ENCODE measurements at places on chromosomes 1 and 21.
A peak's percentile ranks its signal among the peaks of the same experiment; 100 is the strongest.

GRCh38 chr21:40043423-40043822 is 176.2 kb downstream of the PCP4 start:
- DNase-seq = no peak

- DNase-seq = no peak
Measured at GRCh38 chr1:1037366-1038327, 17.7 kb downstream of the AGRN start.

DNA sequence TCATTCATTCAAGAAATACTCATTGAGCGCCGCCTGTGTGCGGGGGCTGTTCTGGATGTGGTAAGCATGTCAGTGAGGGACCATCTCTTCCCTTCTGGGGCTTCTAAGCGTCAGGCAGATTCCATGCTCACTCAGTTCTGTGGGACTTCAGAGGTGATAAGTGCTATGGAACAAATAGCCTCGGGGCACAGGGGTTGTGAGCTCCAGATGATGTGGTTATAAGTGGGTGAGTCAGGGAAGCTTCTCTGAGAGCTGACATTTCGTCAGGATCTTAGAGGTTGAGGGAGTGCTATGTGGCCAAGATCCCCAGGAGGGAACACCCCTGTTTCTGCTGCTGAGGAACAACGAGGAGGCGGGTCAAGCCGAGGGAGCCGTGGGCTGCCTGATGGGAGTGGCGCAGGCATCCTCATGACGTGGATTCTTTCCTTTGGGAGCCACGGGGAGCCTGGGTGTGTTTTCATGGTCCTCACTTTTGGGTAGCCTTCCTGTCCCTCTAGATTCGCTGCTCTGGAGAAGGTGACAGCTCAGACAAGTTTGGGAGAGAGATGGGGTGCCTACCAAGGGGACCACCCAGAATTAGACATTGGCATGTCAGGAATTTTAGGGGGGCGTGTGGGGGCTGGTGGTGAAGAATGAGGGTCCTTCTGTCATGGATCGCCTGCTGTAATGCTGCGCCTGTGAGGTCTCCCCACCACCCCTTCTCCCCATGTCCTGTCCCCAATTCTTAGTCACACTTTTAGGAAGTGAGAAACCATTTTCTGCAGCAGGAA is 38.5 kb downstream of the HUNK start:
- DNase-seq = no peak

DNA sequence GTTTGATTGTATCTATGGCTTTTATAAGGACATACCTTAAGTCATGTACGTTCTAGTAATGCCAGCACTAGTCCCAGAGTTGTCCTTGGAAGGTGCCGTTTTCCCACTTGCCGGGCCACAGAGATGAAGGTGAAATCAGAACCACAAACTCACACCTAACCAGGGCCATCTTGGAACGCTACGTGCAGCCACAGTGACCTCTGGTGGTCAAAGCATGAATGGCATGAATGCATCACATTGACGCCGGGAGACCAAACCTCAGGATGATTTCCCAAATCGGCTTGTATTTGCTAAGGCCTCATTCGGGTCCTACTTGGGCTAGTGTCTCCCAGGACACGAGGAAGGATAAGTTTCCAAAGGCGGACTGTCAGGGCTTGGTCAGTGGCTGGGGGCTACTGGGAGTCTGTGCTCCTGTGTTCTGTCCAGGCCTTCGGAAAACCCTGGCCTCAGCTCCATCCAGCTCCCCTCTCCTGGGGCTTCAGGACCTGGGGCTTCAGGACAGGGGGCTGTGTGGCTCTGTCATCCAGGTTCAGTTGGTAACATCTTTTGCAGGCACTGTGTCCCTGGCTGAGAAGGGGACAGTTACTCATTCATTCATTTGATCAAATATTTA is 260.5 kb downstream of the PRDM2 start:
- DNase-seq = peak; percentile 55

DNA sequence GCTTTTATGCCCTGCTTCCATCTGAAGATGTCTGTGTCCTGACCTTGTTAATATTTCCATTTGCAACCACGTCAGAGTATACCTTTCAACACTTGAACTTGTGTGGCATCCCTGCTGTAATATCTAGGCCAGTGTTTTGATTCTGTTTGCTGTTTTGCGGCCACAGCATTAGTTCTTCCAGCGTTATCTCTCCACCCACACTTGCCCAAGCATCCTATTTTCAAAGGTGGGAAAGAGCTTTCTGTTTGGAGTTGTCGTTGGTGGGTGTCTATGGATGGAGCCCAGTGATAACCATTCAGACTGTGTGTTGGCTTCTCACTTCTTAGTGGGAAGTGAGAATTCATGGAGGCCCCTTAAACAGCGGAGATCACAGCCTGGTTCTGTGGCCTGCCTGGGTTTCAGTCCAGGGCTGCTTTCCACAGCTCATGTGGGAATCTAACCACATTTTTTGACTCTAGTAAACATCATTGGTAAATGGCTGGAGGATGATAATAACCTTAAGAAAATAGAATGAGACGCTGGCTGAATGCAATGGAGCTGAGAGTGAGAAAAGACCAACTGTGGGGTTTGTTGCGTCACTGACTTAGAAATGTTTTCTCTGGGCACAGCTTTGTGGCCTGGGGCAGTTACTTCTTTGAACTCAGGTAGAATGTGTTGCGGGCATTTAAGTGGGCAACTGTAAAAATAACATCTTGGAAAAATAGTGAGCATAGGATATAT is 7.6 kb downstream of the TENT5C start:
- DNase-seq = no peak

DNA sequence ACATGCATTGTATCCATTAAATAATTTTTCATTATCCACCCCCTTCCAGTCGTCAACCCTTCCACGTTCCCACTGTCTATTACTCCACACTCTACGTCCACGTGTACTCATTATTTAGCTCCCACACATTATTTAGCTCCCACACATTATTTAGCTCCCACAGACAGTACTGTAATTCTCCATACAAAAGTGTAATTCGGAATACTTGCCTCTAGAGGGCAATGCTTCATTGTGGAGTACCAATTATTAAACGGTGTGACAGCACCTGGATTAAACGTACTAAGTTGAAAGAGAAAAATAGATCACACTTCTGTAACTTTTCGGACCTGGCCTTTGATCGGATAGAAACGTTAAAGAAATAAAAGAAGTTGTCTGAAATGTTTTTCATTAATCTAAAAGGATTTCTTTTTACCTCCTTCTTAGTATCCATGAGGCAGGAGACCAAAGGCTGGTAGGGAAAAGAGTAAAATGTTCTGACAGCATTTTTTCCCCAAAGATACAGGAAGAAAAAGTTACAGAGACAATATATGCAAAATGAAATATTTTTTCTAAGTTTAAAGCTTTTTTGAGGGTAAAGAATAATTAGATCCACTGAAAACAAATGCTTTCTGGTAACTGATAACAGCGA is 99.2 kb downstream of the LHX8 start:
- no peak for DNase-seq

DNA sequence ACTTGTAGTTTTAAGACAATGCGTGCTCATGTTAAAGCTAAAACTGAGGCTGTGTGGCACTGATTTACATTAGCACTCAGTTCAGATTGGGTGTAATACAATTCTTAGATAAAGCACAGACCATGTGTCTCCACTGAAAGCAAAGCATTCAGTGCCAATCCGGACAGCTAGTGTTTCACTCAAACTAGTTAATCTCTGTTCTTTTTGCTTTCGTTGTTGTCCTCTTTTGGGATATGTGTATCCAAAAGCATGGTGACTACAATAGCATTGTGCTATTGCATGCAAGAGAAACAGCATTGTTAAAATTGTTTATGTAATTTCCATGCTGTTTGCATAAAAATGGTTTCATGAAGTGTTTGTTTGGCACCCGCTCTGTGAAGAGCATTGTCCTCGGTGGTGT is 54.6 kb downstream of the F3 start:
- DNase-seq = no peak

GRCh38 chr1:2973601-2974593 is 47.4 kb upstream of the ACTRT2 start:
- no peak for DNase-seq

GRCh38 chr21:26965040-26965906 is 1.6 kb downstream of the ADAMTS5 start:
- DNase-seq = no peak

DNA sequence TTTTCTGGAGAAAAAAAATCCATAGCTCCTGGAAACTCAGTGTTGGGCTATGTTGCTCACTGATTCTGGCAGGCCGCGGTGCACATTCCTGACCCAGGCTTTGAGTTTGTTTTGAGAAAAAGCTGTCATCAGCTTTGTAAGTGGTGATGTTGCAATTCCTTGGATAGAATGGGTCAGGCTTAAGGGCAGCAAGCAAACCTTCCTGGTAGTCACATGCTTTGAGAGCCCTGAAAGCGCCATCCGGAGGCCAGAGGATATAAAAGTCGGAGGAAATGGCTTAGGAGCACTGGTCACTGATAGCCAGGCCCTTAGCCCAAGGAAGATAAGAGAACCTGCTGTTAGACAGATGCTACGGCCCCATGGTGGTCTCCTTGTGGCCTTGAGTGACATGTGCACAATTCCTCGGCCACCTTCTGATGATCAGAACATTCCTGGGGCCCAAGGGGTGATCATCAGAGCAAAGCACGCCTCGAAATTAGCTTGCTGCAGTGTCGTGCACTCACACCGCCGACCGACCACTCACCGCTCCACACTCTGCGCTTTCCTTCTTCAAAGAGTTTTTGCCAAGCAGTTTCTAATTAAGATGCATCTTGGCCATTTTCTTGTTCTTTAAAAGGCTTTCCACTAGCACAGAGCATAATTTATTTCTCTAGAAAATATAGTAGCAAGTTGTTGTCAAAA is 78.6 kb downstream of the MAN1C1 start:
- DNase-seq = no peak

- no peak for DNase-seq
Measured at GRCh38 chr21:36120304-36120888, 14.5 kb upstream of the CBR3 start.

DNA sequence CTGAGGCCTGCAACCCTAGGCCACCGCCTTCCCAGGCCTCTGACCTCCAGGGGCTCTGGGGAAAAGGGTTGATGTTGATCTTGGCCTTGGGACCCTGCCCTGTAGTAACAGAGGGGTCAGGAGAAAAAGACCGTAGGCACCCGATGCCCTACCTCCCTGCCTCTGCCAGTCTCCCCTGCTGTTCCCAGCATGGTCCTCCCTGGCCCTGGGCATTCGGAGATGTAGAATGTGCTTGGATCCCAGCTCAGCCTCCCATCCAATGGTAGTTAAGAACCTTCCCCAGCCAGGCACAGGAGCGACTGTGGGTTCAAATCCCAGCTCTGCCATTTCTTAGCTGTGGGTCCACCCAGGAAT is 72.0 kb upstream of the TARDBP start:
- DNase-seq = no peak

DNA sequence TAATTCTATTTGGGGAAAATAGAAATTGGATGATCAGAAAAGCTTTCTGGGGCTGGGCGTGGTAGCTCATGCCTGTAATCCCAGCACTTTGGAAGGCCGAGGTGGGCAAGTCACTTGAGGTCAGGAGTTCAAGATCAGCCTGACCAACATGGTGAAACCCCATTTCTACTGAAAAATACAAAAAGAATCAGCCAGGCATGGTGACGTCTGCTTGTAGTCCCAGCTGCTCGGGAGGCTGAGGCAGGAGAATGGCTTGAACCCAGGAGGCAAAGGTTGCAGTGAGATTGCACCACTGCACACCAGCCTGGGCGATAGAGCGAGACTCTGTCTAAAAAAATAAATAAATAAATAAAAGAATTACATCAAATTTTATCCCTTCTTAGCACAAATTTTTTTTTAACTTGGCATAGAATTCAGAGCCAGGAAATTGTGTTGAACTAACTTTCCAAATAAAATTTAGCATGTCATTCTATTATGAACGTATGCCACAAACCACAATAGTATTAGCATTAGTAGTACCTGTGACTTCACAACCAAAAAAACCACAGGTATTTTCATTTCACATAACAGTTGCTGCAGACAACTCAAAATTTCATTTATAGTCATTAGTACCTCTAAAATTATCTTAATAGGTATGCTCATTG is 4.5 kb upstream of the ANKRD13C start:
- no peak for DNase-seq

- no peak for DNase-seq
Measured at GRCh38 chr1:89635825-89636815, 3.2 kb downstream of the LRRC8C start.

DNA sequence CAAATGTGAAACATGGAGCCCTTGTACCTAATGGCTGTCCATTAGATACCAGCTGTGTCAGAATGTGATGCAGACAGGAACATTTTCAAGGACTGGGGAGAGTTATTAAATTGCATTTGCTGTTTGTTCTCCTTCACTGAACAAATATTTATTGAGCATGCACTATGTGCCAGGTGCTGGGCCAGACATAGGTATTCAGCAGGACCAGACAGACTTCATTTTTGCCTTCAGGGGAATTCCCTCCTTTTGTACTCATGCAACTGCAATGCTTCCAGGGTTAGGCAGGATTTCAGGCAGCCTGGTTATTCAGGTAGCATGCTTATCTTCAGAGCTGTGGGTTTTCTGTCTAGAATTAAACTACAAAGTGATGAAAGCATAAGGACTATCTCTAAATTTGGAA is 64.2 kb upstream of the SMYD2 start:
- no peak for DNase-seq

DNA sequence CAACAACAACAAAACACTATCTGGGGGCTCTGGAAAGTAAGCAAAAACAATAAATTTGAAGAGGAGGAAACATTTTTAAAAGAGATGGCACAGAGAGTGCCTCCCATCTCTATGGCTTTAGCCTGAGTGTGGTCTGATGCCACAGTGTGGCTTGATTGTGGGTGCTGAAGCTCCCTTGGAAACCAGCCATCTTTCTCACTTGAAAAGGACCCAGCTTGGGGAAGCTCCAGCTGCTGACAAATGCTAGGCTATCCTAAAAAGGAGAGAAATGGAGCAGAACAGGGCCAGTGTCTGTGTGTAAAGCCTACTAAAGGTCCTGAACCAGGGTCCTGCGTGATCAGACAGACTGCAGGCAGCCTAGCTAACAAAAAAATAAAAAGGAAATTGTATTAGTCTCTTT is 642.0 kb upstream of the PTBP2 start:
- no peak for DNase-seq

- peak; percentile 69 for DNase-seq
Measured at GRCh38 chr1:244970236-244970743, 105.9 kb upstream of the HNRNPU start.

GRCh38 chr1:11960276-11960675 is 20.0 kb upstream of the MFN2 start:
- DNase-seq = no peak

DNA sequence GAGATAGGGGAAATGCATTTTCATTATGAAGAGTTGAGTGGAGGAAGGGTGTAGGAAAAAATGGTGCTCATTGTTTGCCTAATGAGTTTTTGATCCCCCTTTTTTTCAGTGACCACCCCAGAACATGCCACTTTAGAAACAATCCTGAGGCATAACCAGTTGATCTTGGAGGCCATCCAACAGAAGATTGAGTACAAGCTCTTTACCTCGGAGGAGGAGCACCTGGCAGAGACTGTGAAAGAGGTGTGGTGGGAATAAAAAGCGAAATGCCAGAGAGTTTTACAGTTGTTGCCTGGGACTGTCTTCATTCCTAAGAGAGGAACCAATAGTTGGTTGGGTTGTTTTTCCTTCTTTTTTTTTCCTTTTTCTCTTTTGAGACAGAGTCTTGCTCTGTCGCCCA is 54.3 kb upstream of the EPHA8 start:
- no peak for DNase-seq

Measured in stimulated activated effector memory CD8-positive, alpha-beta T cell treated with anti-CD3 and anti-CD28 coated beads, Interleukin-12 subunit alpha, Interleukin-12 subunit beta, amount 100 ng/mL, for 72 hours (primary cell).